ENCODE measurements at places on chromosomes 16 and 17.
A peak's percentile ranks its signal among the peaks of the same experiment; 100 is the strongest.

DNA sequence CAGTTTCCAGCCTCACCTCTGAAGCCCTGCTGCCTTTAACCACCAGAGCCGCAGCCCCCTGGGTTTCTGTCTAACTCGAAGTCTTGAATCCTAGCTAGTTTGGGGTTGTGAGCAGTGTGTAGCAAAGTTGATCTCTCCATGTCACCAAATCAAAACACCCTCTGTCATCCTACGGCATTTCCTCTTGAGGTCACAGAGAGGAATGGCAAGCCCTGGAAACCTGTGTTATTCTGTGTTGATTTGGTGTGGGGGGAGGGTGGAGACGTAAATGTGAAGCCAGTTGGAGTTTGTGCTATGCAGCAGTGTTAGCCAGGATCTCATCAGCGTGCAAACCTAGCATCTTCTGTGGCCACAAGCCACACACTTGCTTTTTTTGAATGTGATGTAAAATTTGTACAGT, 5.1 kb upstream of the LGALS9 start:
- DNase-seq = no peak

GRCh38 chr16:28820016-28820415, 2.8 kb upstream of the ATXN2L start:
- no peak for DNase-seq

GRCh38 chr17:78498848-78499247, 78.3 kb downstream of the DNAH17 start:
- DNase-seq = no peak

DNA sequence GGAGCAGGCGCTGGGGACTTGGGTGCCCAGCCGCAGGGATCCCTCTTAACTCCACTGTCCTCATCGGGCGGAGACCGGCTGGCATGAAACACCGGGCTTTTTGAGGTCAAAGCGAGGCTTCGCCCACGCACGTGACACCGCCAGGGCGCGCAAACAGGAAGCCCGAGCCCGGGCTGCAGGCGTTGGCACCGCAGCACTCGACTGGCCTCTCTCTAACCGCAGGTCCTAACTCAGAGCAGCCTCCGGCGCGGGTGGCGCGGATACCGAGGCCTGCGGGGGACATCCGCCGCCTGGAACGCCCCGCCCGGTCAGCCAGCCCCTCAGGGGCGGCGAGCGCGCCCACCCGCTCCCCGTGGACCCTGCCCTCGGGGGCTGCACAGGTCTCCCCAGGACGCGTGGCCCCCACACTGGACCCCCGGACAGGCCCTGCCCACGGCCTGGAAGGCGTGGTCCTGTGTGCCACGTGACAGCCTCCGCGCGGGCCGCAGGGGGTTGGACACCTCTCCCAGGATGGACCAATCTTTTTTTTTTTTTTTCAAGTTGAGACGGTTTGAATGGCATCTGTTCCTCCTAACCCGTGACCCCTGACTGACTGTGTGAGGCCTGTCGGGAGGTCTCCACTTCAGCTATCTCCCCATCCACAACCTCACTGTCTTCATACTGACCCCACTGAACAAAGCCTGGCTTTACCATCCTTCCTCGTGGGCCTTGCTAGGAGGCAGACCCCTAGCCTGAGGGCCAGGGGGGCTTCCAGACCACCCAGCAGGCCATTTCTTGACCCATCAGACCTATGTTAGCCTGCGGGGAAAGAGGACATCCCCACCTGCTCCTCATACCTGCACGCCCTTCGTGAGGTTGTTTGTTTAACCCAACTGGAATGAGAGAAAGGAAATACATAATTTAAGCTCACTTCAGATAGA, 8.4 kb upstream of the SLC47A2 start:
- peak; percentile 66 for DNase-seq

DNA sequence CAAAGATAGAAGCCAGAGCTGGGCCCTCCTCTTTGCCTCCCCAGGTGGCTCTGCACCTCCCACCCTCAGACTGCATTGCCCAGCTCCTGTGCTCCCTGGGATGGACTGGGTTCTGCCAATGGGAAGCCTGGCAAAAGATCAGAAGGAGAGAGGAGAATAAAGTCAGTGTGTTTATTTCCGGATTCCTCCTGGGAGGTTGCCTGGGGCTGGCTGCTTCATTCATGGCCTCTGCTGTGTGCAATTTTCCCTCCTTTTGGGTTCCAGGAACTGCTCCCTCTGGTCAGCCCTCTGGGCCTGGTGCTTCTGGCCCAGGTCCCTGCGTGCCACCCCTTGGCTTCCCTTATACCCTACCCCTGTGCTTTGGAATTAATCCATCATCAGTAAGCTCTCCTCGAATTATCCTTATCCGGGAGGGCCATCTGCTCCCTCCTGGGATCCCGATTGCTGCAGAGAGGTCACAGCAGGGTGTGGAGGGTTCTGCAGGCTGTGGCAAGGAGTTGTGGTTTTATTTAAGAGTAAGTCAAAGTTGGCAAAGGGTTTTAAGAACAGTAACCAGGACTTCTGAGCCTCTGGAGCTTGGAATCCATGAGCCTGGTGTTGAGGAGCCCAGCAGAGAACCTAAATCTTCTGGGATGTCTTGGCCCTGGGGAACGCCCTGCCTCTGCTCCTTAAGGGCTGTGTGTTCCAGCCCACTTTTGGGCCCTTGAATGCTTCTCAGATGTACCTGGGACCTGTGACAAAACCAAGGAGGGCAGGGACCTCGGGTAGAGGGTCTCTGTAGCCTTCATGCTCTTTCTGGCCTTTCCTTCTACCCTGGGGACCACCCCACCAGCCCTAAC, 8.2 kb upstream of the MMP2 start:
- DNase-seq = no peak

DNA sequence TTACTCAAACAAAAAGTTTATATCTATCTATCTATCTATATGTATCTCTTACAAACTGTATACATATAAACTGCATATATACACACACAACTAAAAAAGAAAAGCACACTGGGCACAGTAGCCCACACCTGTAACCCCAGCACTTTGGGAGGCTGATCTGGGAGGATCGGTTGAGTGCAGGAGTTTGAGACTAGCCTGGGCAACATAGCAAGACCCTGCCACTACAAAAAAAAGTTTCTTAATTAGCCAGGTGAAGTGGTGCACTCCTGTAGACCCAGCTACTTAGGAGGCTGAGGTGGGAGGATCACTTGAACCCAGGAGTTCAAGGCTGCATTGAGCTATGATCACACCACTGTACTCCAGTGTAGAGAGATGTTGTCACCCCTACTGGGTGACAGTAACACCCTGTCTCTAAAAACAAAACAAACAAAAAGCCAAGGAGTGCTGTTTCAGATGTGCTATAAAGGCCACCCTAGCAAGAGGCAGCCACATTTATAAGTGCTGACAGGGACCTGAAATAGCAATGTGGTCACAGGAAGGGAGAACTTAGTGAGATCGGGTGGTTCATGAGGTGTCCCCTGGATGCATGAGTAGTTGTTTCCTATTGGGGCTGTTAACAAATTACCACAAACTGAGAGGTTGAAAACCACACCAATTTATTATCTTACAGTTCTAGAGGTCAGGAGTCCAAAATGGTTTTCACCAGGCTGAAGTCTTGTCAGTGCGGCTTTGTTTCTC, 4.8 kb downstream of the CD2BP2 start:
- no peak for DNase-seq

GRCh38 chr17:70810609-70811008, 641.3 kb downstream of the KCNJ2 start:
- DNase-seq = no peak

GRCh38 chr17:1434150-1434549, 21.9 kb downstream of the CRK start:
- no peak for DNase-seq

- no peak for DNase-seq
Measured at GRCh38 chr17:337866-338265, 14.7 kb downstream of the RPH3AL start.

- DNase-seq = no peak
Measured at GRCh38 chr16:85017151-85017550, 5.8 kb upstream of the ZDHHC7 start.

DNA sequence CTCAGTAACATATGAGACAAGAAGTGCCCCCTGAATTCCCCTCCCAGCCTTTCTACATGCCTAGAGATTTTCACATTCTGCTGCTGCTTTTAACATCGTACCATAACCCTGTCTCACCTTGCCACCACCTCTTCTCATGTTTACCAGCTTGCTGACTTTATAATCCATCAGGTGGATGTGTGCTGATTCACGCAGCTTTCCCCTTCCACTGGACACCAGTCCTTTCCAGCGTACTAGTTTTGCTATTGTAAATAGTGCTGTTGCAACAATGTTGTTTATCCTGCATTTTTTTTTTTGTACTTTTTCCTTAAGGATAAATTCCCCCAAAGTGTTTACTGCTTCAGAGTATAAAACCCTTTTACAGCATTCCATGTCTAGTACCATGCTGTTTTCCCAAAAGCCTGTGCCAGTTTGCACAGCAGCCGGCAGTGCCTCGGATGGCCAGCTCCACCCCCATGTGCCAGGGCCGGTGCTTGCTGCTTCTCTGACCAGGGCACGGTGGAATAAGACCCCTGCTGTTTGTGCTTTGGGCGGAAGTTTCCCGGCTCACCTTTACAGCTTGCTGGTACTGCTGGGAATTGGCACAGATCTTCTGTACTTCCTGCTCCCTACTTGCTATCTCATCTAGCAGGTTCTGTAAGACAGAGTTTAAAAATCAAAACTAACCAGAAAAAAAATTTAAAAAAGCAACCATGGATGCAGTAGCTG, 41.3 kb downstream of the UBN1 start:
- no peak for DNase-seq

DNA sequence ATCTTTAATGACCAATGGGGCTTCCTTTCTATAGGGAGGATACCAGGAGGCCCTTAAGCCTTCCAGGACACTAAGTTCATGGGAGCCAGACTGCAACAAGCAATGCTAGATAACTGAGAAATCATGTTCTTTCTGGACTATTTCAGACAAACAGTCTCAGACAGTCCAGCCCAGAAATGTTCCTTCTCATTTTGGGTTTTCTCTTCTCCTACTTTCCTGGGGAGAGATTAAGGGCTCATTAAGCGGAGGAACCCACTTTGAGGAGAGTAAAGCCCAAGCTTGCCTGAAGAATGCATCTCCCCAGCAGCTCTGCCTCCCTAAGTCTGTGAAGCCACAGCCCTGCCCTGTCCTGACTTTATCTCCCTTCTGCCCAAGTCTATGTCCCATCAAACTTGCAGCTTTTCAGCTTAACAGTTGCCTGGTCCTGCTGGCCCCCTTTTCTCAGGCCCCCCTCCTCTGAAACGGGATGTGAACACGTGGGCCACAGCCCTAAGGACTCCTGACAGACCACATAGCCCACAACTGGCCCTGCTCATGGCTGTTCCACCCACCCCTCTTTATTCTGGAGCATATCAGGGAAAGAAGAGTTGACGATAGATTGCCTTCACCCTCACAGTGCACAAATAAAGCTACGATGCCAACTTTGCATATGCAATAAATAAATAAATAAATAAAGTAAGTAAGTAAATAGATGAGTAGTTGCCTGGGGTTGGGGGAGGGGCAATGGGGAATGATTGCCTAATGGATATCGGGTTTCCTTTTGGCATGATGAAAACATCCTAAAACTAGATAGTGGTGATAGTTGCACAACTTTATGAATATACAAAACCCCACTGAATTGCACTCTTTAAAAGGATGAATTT, 111.0 kb downstream of the N4BP1 start:
- no peak for DNase-seq

- DNase-seq = no peak
Measured at GRCh38 chr16:74283716-74284115, 12.9 kb upstream of the PSMD7 start.

DNA sequence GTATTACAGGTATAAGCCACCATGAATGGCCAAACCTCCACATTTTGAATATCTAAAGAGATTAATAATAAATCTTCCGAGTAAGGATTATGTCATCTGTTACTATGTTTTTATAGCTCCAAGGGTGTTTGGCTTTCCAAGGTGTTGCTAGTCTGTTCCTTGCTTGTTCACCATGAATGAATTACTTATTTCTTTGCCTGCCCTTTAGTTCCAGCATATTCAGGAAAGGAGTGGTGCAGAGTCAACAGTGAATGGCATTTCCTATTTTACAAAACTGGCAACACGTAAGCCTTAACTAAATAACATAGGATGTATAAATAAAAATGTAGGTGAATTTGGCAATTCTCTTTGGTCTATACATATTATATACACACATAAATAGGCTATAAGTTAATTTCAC, 70.3 kb downstream of the MYO1D start:
- DNase-seq = no peak

- DNase-seq = no peak
Measured at GRCh38 chr17:57084361-57084801, 665 bp upstream of the AKAP1 start.

DNA sequence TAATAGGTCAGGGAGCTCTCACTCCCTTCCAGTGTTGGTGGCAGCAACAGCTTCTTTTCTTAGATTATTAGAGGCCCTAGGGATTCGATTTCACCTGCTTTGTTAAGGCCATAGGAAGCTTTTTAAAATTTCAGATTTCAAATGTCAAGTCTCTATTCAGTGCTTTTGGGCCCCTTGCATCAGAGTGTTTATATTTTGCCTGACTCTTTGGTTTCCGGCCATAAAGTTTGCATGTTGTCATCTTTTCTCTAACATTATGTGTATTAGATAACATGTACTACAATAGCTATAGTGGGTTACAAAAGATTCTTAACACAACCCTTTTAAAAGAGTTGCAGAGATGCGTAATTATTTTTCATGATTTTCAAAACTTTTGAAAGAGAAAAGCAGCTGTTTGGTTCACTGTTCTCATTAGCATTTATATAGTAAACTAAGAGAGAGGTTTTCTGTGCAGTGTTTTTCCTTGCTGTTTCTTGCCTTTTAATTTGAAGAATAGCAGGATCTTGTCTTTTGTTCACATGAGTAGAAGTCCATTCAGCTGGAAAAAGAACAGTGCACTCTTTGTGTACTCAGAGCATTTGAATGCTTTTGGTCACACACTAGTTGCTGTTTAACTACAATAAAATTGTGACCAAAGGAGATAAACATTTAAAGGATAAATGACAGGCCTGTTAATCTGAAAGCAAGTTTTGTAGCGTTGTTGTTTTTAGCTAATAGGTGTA, 52.5 kb downstream of the FTO start:
- no peak for DNase-seq

- no peak for DNase-seq
Measured at GRCh38 chr17:12909046-12909445, 108.8 kb downstream of the ELAC2 start.

GRCh38 chr16:78490847-78491246, 391.4 kb downstream of the WWOX start:
- DNase-seq = no peak

Measured in naive thymus-derived CD8-positive, alpha-beta T cell (primary cell).